ENCODE measurements at places on chromosomes 7 and 10. TPM values are rescaled to one million over a fixed set of nuclear protein-coding genes. Genes with fewer than 3 reads are reported as not detected.

The CNNM2 gene
- total RNA-seq = 2.8 TPM

The PNLIP gene
- total RNA-seq = not detected

The STEAP4 gene
- total RNA-seq = not detected

The DPP6 gene
- not detected for total RNA-seq

The STOX1 gene
- 0.10 TPM for total RNA-seq

The ANKRD30A gene
- not detected for total RNA-seq

The URGCP gene
- 21.2 TPM for total RNA-seq

The ASZ1 gene
- not detected for total RNA-seq

The NYAP1 gene
- total RNA-seq = 2.5 TPM

The CRYGN gene
- not detected for total RNA-seq

The ST7 gene
- total RNA-seq = 24.4 TPM

The GDF2 gene
- total RNA-seq = not detected

The HOXA6 gene
- 0.19 TPM for total RNA-seq

- no peak for DNase-seq
These were observed 65.6 kb downstream of the DOCK4 start for GRCh38 chr7:112140600-112140999.

DNA sequence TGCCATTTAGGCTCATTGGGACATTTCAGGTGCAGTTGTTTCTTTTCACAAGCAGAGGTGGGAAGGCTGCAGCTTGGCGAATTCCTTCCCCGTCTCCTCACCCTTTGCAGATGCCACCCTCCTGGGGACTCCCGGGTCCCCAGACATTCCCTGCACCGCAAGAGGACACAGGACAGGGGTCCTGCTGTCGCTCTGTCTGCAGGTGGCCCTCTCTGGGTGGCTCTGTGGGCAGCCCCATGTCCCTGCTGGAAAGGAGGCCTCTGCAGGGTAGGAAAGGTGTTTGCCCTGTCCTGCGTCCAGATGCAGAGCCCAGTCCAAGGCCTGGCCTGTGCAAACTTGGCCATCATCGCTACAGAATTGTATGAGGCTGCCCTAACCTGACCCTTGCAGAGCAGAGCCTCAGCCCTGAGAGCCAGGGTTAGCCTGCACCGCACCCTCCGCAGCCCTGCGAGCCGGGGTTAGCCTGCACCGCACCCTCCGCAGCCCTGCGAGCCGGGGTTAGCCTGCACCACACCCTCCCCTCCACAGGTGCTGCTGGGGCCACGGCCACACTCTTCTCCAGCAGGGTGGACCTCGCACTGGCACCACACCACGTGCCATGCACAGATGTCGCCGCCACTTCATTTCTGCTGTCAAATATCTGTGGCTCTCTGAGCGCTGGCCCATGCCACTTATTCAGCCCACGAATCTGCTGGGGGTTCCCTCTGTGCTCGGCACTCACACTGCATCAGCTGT, 61.0 kb downstream of the CFAP46 start:
- no peak for DNase-seq

DNA sequence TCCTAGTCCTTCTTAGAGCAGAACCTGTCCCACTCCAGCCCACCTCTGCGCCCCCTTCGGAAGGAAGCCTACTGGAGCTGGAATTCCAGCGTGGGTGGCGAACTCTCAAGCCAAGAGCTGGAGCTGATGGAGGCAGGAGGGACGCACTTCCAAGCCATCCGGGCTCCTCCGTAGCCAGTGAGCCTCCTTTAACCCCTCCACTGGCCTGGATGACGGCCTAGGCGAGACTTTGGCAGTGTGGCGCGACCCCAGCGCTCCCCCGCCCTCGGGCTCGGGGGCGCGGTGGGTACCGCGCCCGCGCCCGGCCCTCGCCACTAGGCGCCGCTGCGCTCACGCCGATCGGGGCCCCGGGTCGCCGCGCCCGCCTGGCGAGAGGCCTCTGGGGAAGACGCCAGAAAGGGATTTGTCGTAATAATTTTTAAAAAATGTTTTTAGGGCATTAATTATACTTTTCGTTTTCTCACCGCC, 5.1 kb upstream of the EMX2 start:
- DNase-seq = no peak

GRCh38 chr7:20200971-20201370, 16.2 kb downstream of the MACC1 start:
- DNase-seq = no peak

GRCh38 chr7:71238581-71239295, 106.8 kb downstream of the GALNT17 start:
- DNase-seq = no peak

DNA sequence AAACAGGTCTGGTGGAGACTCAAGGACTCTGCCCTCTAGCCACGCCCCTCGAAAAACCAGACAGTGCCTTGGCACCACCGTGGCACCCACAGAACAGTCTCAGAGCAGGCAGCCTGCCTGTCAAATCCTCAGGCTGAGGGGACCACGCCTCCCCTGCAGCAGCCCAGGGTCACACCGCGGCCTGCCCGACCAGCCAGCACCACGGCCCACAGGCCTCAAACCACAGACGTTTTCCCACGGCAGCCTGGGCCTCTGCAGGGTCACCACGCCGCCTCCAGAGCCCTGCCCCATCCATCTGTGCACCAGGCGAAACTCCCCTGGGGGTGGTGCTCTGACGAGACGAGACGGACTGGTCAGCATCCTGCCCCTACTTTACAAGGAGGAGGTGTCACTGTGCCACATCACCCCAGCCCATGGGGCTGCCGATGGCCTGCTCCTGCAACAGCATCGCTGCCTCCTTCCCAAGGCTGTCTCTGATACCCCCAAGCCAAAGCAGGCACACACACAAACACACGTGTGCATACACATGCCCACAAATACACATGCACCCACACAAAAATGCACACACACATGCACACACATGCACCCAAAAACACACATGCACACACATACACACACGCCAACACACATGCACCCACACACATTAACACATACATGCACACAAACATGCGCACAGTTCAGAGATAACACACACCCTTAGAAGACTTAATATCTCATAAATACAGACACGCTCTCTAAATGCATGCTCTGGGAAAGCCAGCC, 24.6 kb downstream of the PAPOLB start:
- no peak for DNase-seq

DNA sequence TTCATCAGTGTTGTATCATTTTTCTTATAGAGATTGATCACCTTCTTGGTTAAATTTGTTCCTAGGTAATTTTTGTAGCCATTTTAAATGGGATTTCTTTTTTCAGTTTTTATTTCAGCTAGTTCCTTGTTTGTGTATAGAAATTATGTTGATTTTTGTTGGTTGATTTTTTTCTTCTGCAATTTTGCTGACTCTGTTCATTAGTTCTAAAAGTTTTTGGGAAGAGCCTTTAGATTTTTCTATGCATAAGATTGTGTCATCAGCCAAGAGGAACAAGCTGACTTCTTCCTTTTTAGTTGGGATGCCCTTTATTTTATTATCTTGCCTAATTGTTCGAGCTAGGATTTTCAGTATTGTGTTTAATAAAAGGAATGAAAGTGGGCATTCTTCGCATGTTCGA, 222.2 kb upstream of the TEX47 start:
- DNase-seq = no peak

- DNase-seq = no peak
These were observed 363.2 kb downstream of the REEP3 start for GRCh38 chr10:63884426-63884825.

DNA sequence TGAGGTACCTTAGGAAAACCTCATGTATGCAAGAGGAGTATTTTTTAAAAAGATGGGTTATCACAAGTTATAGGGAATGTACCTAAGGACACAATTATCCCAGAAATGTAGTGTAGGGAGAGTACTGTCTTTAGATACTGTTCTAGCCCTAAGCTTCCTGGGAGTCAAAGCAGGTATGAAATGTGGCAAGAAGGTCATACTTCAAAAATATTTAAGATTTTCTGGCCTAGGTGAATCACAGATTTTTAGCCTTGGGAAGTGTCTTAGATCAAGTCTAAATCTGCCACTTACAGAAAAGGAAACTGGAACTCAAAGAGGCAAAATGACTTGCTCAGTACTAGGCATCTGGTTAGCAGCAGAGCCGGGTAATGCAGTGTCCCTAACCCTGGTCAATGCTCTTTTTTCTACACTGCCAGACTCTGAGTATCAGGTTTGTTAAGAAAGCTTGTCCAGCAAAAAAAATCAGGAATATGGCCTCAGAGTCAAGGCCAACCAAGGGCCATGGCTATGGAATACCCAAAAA, 13.9 kb downstream of the PIK3AP1 start:
- DNase-seq = no peak

GRCh38 chr10:131997366-131998049, 15.8 kb upstream of the BNIP3 start:
- DNase-seq = no peak

DNA sequence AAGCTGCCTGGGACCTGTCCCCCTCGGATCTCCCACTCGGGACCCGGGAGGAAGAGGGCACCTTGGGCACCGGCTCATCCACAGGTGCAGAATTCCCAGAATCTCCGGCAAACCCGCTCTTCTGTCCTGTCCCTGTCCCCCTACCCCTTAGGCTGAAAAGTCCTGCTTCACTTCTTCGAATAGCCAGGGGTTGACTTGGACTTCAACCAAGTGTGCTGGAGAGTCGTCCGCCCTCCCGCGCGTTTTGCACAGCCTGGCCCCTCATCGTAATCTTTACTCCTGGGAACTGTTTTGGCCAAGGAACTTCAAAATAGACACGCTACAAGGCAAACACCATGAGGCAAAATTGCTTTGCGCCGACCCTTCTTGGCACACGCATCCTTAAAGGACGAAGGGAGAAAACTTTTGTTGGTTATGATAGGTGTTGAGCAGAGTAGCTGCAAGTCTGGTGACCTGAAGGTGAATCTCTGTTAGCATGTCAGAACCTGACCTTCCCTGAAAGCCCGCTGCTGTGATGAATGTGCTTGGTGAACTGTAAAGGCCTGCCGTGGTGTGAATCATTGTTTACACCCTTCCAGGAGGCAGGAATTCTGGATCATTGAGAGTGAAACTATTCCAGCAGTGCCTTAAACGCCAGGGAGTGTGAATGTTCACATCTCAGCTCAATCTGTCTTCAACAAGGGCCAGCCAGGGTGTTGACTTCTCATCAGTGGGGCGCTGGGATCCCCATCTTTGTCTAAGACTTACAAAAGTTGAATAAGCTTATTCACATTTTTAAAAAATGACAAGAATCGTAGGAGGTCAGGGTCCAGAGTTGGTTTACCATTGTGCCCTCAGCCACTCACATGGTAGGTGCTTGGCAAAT, 589 bp upstream of the RAPGEF5 start:
- DNase-seq = no peak

DNA sequence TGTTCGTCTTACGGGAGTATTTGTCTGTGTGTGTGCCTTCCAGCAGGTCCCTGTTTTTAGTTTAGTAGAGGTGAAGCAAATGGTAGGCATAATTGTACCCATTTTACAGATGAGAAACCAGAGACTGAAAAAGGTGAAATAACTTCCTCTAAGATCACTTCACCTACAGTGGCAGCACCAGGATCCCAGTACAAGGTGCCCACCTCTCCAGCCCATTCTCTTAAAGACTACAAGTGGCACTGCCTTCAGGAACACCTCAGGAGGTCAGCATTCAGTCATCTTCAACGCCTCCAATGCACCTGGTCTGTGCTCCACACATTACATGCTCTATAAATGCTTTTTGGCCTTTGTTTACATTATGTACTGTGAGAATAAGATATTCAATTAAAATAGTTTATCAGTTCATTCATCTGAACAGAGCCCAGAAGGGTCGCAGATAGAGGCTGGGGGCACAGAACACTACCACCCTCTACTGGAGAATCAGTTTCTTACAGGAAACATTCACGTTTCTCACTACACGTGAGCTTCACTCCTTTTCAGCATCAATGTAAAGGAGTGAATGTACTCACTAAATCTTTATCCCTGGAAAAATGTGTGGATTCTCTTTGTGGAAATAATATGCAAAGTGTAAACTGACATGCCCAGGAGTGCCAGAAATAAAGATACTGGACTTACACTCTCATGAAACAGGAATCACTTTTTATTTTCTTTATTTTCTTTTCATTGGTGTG, 45.5 kb upstream of the ABLIM1 start:
- no peak for DNase-seq

- no peak for DNase-seq
These were observed 280.4 kb downstream of the CELF2 start for GRCh38 chr10:11298116-11298515.

- no peak for DNase-seq
These were observed 265.7 kb upstream of the BMPER start for GRCh38 chr7:33639552-33640197.

- no peak for DNase-seq
These were observed 111.3 kb downstream of the POU6F2 start for GRCh38 chr7:39088730-39089593.

GRCh38 chr10:127921753-127922145, 14.8 kb downstream of the PTPRE start:
- DNase-seq = no peak

DNA sequence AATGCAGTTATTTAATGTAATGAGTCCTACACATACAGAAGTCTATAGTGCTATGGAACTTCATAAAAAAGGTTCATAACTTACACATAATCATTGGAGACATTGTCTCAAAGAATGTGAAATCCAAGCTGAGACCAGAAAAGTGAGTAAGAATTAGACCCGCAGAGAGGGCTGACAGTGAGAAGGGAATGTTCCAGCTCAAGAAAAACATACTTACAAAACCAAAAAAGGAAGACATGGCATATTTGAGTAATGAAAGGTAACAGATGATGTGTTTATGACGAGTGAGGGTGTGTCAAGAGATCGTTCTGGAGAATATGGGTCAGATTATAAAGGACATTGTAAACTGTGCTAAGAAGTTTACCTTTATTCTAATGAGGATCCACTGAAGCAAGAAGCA, 566.5 kb downstream of the ATRNL1 start:
- DNase-seq = no peak

DNA sequence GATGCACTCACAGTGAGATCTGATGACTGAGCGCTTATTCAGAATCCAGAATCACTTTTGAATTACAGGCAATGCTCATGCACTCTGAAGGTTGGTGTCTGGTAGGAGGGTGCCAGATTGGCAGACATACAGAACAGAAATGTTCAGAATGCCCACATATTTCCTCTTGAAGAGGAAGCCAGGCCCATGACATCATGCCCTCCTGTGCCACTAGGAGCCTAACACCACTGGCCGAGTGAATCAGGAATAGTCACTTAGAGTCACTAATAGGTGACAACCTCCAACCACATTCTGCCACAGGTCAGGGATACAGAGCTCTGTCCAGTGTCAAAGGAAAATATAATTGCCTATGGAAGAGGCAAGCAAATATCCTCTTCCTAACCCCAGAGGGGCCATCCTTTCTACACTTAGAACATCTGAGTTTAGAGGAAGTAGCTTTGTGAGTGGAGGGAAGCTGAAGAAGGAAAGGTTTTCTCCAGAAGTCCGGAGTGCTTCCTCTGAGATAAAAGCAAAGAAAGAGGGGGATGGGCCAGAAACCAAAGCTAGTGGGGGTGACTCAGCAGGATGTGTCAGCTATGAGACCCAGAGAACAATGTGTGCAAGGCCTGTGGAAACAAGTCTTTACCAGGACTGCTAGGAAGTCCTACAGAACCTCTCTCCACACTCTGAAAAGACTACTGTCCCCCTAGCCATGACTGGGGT, 838.8 kb downstream of the GRID1 start:
- DNase-seq = no peak

- no peak for DNase-seq
These were observed 168.2 kb downstream of the NRF1 start for GRCh38 chr7:129779602-129780256.

- DNase-seq = no peak
These were observed 201.0 kb upstream of the IMMP2L start for GRCh38 chr7:111763221-111763801.

GRCh38 chr10:46514899-46515298, 41.6 kb downstream of the GPRIN2 start:
- DNase-seq = no peak

Measured in glomerular endothelial cell (primary cell).